Stimulated activated CD8-positive, alpha-beta memory T cell treated with anti-CD3 and anti-CD28 coated beads, Interleukin-15, amount 100 ng/mL, for 4 hours (primary cell): ENCODE measurements at places on chromosomes 1 and 21.

- DNase-seq = peak; percentile 48
These were observed 14.1 kb upstream of the NUAK2 start for GRCh38 chr1:205335692-205336091.

GRCh38 chr1:197277166-197277565, 9.1 kb downstream of the CRB1 start:
- DNase-seq = no peak

- no peak for DNase-seq
These were observed 181.1 kb downstream of the RWDD3 start for GRCh38 chr1:95415146-95415545.

- no peak for DNase-seq
These were observed 25.0 kb downstream of the TMPRSS2 start for GRCh38 chr21:41482980-41483379.

DNA sequence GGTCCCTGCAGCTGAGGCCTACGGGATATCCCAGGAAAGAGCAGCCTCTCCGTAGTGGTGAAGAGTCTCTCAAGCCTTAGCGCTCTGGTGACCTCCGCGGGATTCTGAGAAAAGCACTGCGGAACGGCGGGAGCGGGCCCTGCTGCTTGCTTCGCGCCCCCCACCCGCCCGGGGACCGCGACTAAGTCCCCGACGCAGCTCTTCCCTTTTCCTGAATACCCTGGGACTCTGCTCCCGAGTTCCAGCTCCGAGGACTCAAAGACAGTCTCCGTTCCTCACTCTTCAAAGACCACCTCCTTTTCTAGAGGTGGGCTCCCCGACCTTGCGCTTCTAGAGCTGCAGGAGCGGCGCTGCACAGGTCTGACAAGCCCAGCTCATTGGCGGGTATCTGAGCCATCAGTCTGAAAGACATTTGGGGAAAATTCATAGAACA, 3.6 kb upstream of the PRRX1 start:
- no peak for DNase-seq

GRCh38 chr21:17709266-17709611, 96.5 kb upstream of the BTG3 start:
- DNase-seq = no peak
